ENCODE measurements at places on chromosomes 13 and 19. TPM values are rescaled to one million over a fixed set of nuclear protein-coding genes. Genes with fewer than 3 reads are reported as not detected.

GRCh38 chr13:19672990-19673389 lies 39.5 kb downstream of the MPHOSPH8 start:
- no peaks in the 10 kb centered on the region for H3K27me3 ChIP-seq
- DNase-seq = no peak

IRS2 gene
- total RNA-seq = 5.9 TPM

RNF113B gene
- total RNA-seq = not detected

DNA sequence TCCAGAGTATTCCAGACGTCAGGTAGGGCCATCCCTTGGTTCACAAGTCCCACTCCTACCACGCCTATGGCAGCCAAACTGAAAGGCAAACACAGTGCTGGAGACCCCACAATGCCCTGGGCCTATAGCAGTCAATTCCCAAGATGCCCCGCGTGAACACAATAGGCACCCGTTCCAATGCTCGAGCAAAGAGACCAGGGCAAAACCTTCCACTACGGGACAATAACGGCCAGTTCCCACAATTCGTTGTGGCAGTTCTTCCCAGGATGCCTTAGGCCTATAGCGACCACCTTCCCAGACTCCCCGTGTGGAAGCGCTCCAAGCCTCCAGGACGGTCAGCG lies 538 bp downstream of the ZNF428 start:
- H3K27me3 ChIP-seq = no peaks in the 10 kb centered on the region
- H3K4me3 ChIP-seq = peak overlapping the region; percentile 68
- DNase-seq = peak; percentile 25
- H3K27ac ChIP-seq = peak overlapping the region; percentile 88
- H3K4me1 ChIP-seq = no peaks in the 10 kb centered on the region

- DNase-seq = no peak
- H3K27me3 ChIP-seq = no peaks in the 10 kb centered on the region
- peaks cover 8% of the 10 kb centered on the region for H3K4me1 ChIP-seq
- no peaks in the 10 kb centered on the region for H3K36me3 ChIP-seq
Observed at GRCh38 chr13:80314711-80315653, 25.9 kb downstream of the SPRY2 start.

- DNase-seq = no peak
- no peak overlapping the region for H3K4me3 ChIP-seq
- no peak overlapping the region for H3K27ac ChIP-seq
- H3K27me3 ChIP-seq = no peaks in the 10 kb centered on the region
- no peaks in the 10 kb centered on the region for H3K4me1 ChIP-seq
Observed at GRCh38 chr19:8486661-8487136, 15.7 kb downstream of the PRAM1 start.

GRCh38 chr19:4229179-4229931 lies at the start of gene EBI3:
TSS of gene EBI3 (plus strand) at chr19:4229523. CDS start at chr19:4229551, 28 bp downstream.
- no peaks in the 10 kb centered on the region for H3K27me3 ChIP-seq
- H3K36me3 ChIP-seq = no peaks in the 10 kb centered on the region
- H3K4me3 ChIP-seq = no peak within 1 kb of the TSS
- DNase-seq = no peak
- no peaks in the 10 kb centered on the region for H3K4me1 ChIP-seq

MAST3 gene
- total RNA-seq = 13.1 TPM

Measured in Panc1 (cell line).